NCI-H460 (cell line): ENCODE measurements at places on chromosomes 5 and 9.
A peak's percentile ranks its signal among the peaks of the same experiment; 100 is the strongest.

DNA sequence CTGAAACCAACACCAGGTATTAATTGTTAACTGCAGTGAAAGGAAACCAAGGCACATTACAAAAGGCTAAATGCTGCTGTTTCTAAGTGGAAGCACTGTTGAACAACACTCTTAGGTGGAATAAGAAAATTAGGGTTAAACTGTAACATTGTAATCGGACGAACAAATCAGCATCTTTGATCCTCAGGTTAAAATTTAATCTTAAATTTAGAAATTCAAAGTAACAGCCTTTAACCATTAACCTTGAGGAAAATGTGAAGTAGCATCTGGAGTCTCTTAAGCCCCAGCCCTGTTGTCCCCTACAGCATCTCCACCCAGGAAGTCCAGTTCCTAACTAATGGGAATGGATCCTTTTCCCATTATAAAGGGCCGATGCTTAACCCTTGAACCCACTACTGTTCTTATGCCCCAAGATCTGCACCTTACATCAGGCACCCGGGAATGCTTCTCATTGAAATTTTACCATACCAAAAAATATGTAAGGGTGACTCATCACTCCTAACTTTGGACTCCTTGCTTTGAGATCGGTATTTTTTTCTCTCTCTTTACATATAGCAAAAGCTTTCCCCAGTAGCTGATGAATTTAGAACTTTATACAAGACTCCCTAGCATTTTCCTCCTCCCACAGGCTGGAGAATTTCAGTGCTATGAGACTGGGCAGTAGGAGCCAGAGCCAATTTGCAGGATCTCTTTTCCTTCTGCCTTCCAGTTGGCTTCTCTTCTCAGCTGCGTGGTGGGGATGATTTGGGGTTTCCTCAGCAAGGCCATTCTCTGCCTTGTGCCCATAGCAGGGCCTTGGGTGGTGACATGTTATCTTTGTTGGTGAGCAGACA is 32.0 kb upstream of the ITGA2 start:
- no peak for DNase-seq

DNA sequence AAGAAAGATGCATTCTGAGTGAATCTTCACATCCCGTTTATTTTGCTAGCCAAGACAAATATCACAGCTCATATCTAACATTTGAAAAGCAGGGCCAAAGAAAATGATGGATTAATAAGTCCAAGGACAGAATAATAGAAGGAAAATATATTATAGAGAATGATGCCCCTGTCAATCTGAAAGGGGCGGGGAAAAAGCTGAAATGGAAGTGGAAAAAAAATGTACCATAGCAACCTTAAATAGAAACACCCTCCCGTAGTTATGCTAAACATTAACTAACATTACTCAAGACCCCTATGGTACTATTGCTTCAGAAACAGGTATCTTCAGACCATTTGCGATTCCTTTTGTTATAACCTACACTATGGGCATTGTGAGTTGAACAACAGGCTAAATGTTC is 67.7 kb upstream of the SMARCA2 start:
- DNase-seq: no peak

GRCh38 chr5:138287246-138287645 is 12.8 kb upstream of the GFRA3 start:
- DNase-seq: no peak

GRCh38 chr5:170466988-170467707 is 36.7 kb upstream of the KCNIP1 start:
- no peak for DNase-seq

- DNase-seq: no peak
Observed at GRCh38 chr9:104838958-104839357, 75.0 kb downstream of the NIPSNAP3B start.

DNA sequence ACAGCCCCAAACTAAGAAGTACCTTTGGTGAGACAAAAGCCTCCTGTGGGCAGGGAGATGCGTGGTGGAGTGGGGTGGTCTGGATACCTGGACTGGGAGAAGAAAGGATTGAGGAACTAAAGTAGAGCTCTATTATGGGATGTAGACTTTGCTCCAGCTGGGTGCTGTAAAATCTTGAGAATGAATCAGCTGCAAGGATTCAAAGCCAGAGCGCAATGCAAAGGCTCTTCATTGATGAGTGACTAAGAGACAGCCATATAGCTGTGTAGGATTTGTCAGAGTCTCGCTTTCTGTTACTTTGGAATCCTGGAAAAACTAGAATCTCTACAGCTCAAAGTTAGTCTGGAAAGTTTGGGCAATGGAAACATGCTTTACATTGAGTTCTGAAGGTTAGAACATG is 159.9 kb downstream of the TAF11L14 start:
- no peak for DNase-seq

DNA sequence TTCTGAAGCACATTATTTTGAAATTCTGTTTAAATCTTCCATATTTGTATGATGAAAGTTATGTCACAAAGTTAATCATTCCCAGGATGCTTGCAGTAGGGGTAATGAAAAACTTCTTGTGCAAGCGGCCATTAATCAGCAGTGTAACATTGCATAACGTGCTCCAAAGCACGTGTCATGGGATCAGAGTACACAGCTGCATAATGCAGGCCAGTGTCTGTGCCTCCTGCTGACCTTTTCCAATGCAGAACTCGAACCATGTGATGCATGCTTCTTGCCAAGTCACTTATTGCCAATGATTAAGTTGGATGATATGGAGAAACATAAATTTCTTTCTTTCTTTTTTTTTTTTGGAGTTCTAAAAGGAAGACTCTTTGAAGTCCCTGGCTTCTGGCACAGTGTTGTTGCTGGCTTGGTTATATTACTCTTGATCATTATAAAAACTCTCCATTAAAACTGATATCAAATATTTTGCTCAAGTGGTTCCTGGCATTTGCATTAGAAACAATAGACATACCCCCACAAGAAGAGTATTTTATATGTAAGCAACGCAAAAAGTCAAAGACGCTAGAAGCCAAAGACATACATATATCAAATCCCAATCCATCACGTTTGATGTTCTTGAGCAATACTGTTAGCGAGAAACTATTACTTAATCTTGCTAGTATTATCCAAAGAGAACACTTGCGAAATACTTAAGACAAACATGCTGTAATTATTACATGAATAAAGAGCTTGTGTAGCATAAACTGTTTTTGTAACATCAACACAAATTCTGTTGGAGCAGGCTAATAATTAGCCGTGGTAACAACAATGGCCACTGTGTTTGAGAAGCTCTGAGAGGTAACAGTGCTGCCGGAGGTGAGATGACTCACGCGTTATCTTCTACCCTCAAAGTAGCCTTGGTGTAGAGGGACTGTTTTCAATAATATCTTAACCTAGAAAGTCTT is 164.2 kb downstream of the AUH start:
- peak; percentile 85 for DNase-seq

DNA sequence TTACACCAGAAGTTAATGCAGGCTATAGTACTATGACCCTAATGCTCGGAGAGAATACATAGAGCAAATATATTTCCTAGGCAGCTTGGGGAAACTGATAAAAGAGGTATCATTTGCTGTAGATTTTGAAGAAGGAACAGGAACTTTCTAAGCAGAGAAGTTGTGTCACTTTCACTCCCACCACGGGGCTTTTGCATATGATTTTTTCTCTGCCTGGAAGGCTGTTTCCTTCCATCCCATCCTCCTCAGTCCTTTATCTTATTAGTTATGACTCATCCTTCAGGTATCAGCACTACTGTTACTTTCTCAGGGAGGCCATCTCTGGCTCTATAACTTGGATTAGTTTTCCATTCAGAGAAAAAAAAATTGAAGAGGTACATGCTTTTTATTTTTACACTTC is 2006.1 kb upstream of the WWC1 start:
- no peak for DNase-seq

GRCh38 chr9:85167146-85167545 is 497.6 kb downstream of the NTRK2 start:
- no peak for DNase-seq

- no peak for DNase-seq
Observed at GRCh38 chr5:124867137-124867704, 120.8 kb upstream of the ZNF608 start.

- DNase-seq: no peak
Observed at GRCh38 chr9:120336021-120336752, 243.8 kb downstream of the CDK5RAP2 start.

GRCh38 chr5:157342822-157343402 is 77.0 kb downstream of the CYFIP2 start:
- DNase-seq: peak; percentile 46

- DNase-seq: no peak
Observed at GRCh38 chr5:137592317-137592716, 93.2 kb upstream of the SPOCK1 start.
